Islet precursor cell (in vitro differentiated cells): ENCODE measurements at places on chromosomes 5 and 9.

GRCh38 chr5:159098603-159099436 is 896 bp downstream of the EBF1 start:
- peak; percentile 64 for DNase-seq

DNA sequence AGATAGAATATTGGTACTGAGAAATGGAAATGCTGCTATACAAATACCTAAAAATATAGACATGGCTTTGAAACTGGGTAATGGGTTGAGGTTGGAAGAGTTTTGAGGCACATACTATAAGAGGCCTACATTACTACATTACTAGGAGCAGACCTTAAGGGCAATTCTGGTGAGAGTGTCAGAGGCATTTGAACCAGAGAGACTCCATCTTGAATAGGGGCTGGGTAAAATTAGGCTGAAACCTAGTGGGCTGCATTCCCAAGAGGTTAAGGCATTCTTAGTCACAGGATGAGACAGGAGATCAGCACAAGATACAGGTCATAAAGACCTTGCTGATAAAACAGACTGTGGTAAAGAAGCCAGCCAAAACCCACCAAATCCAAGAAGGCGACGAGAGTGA is 104.6 kb upstream of the ADRA1B start:
- DNase-seq: peak; percentile 81

DNA sequence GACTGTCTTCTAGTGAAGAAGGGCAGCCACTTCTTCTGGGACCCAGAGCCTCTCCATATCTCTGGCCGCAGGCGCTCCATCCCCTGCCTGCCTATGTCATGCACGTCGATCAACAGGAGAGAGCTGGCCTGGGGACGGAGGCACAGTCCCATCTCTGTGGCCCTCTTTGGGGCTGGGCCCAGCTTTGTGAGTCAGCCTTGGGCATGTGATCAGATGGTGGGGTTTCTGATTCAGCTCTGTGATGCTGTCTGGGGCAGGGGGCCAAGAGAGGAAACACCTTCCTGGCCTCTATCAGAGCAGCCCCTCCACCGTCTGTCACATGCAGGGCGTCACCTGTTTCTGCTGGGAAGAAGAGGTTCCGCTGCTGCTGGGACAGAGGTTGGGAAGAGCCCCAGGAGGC is 72.6 kb downstream of the MVB12B start:
- DNase-seq: no peak

DNA sequence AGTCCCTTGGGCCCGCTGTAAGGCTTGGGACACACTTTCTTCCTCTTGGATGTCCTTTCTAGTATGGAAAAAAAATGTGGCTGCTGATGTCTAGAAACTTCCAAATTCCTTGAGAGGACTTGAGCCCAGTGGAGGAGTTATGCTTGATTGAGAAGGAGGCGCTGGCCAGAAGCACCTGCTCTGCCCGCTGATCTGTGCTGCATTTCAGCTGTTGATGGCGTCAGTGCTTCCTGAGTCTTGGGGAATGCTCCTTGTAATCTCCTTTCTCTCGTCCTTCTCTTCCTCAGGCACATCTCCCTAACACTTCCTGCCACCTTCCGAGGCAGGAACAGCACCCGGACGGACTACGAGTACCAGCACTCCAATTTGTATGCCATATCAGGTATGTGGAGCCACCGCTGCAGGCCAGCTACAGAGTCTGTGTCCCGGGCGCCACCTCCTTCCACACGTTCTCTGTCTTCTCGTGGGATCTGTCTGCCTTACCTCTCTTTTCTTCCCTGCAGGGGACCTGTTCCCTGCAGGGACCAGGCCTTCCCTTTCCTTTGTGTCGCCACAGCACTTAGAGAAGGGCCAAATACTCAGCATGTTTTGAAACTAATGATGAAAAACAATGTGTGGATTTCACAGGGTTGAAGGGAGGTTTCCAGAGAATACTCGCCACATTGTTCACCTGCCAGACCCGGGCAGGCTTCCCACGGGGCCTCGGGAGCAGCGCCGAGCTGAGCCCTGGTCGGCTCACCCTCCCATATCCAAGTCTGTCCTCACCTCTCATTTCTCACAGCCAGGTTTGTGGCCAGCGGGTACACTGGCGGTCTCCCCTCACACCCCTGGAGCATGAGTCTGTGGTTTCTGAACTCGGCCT is 95.2 kb downstream of the MVB12B start:
- peak; percentile 54 for DNase-seq

- DNase-seq: no peak
Observed at GRCh38 chr9:34205102-34205501, 26.3 kb downstream of the UBAP1 start.

GRCh38 chr9:83385317-83385716 is 152.9 kb downstream of the FRMD3 start:
- DNase-seq: no peak

DNA sequence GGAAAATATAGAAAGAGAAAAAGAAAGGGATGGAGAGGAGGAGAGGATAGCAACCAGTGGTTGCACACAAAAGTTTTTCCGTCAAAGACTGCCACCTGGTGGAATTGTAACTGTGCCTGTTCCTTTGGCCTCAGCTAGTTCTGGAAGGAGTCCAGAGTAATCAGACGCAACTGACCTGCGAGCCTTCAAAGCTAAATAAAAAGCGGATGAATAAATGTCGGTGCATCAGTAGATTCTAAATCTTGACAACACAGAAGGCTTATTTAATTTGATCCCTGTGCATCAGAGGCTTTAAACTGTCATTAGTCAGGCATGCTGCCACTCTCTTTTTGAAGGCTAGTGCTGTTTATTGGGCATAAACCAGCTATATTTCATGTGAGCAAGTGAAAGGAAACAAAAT is 132.9 kb upstream of the ACO1 start:
- peak; percentile 67 for DNase-seq

DNA sequence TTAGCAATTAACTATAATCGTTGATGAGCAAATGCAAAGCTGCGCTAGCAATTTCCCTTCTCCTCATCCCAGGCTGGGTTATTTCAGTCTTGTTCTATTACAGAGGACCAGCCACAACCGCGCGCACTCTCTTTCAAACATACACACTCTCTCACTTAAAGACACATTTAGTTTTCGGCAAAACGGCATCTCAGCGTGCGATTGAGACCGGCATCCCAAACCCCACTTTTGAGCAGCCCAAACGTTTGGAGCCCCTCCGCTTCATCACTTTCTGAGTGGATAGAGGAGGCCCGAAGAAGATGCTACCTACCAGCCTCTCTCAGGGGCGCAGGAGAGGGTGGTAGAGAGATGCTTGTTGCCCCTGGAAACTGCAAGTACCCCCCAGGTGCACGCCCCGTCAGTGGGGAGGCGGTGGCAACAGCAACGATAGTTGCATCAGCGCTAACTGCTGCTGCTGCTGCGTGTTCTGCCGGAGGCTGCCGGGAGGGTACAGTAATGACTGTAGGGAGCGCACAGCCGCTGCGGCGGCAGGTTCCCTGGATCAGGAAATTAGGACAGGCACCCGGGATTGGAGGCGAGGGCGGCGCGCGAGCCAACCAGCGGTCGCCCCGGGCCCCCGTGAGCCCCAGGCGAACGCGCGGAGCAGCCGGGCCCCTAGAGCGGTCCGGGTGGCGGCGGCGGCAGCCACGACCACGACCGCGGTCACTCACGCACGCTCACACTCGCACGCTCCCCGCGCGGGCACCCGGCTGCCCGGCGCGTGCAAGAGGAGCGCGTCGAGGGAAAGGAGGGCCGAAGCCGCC is 467 bp upstream of the VLDLR start:
- peak; percentile 96 for DNase-seq

- DNase-seq: peak; percentile 55
Observed at GRCh38 chr5:85320495-85320894, 935.8 kb upstream of the EDIL3 start.

DNA sequence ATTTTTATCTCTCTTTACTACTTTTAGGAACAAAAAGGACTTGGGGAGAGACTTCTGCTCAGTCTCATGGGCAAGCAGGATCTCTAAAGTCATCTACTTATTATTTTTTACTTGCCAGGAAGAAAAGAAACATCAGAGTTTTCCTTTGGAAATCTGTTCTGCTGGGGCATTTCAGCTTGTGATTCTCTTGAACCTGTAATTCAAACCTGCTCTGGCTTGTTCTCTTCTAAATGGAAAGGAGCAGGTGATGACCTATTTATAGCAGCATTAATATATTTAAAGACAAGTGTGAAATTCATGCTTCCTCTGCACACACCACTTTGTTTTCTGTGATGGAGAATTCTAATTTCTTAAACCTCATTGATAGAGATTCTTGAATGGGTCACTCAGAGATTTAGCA is 2.0 kb downstream of the ADCY2 start:
- DNase-seq: no peak

GRCh38 chr5:140106805-140107311 is 7.1 kb upstream of the PURA start:
- no peak for DNase-seq

DNA sequence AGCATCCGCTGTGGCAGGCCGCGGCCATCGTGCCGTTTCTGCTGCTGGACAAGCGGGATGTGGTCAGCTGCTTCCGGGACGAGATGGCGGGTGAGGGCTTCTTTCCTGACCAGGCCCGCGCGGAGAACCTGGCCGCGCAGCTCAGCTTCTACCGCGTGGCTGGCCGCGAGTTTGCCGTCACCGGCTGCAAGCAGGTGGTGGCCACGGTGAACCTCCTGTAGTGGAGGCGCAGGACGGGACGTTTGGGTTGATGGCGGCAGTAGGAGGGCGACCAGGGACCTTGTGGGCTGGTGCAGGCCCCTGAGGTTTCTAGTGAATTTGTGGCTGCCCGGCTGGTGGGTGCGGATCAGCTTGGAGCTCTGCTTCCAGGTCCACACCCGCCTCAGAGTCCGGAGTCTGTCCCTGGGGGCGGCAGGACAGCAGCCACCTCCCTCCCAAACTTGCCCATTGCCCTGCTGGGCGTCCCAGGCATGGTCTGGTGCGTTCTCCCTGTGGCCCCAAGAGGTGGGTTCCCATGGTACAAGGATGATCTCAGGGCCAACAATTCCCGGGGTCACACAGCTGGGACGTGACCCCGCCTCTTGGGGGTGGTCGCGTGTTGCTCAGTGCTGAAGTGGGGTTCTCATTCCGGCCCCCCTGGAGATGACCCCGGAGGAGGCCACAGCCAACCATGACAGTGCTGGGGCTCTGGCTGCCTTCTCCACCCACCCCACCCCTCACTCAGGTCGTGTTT is 2.4 kb downstream of the TOR4A start:
- no peak for DNase-seq

DNA sequence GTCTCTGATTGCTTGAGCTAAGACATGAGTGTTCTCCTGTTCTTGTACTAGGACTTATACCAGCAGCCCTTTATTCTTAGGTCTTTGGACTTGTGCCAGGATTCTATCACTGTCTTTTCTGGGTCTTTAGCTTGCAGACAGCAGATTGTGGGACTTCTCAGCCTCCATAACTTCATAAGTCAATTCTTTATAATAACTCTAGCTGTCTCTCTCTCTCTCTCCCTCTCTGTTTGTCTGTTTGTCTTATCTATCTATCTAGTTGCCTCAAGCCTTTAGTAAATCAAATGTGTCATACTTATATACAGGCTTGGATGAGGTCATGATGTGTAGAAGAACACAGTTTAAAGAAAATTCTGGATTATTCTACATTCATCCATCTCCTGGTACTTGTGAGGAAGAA is 11.5 kb upstream of the ANKRD55 start:
- DNase-seq: no peak

GRCh38 chr5:39266442-39266841 is 47.1 kb upstream of the FYB1 start:
- no peak for DNase-seq

GRCh38 chr9:121075251-121076036 is 689 bp downstream of the CNTRL start:
- no peak for DNase-seq

DNA sequence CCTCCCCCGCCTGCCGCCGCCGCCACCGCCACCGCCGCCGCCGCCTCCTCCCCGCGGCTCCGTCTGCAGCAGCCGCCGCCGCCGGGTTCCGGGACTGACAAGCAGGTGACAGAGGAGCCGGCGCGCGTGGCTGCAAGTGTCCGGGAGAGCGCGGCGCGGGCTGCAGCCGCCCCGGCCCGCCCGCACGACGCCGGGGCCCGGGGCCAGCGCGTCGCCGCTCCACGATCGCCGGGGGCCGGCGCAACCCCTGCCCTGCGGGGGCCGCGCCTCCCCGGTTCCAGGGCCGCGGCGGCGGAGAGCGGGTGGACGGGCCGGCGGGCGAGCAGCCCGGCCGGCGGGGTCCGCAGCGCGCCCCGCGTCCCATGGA is 343 bp downstream of the LMX1B start:
- DNase-seq: no peak

DNA sequence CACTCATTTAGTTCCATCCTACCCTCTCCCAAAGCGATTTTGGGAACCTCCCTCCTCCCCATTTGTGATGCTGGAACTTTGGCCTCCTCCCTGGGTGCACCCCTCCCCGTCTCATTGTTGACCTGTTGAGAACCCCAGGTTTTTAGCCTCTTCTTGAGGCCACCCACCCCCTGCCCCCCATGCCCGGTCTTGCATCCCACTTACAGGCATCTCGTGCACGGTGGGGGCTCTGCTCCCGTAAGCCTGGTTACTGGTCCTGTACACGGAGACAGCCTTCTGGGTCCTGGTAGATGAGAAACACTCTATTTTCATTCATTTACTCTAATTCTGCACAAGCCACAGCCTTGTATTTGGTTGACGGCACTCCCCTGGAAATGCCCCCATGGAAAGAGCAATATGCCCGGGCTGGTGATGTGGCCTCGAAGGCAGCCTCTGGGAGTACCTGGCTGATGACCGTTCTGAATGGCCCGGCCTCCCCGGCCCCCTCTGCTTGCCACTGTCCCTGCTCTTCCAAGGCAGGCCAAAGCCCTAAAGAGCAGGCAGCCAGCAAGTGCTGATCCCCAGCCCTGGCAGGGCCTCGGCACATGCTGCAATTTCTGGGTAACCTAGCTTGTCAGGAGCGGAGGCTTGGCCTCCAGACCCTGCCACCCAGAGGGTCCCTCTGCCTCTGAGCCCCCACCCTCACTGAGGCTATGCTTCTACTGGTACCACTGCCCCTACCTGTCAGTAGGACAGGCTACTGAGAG is 1.9 kb upstream of the MRPS2 start:
- no peak for DNase-seq

GRCh38 chr5:10868956-10869355 is 107.9 kb upstream of the DAP start:
- no peak for DNase-seq

GRCh38 chr9:90432951-90433350 is 209.7 kb downstream of the DIRAS2 start:
- no peak for DNase-seq
